RCC 7860 (cell line): ENCODE measurements at places on chromosomes 13 and 19.
A peak's percentile ranks its signal among the peaks of the same experiment; 100 is the strongest.

GRCh38 chr13:94063848-94064247 lies 415.6 kb downstream of the DCT start:
- DNase-seq = no peak

GRCh38 chr13:67048084-67048820 lies 181.9 kb downstream of the PCDH9 start:
- DNase-seq = no peak

DNA sequence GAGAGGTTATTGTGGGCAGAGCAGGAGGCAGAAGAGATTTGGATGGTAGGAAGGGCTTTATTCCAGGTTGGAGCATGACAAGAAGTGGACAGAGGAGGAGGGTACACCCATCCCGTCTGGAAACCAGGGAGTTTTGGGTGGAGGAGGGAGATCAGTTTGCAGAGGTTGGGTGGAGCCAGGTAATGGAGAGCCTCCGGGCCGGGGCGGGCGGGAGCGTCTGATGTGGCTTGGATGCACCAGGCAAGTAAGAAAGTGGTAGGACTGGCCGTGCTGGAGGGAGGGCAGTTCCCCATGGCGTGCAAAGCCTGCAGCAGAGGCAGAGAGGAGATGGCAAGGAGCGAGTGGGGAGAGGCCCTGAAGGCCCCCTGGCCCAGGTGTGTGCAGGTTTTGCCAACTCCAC lies 10.9 kb downstream of the IGFLR1 start:
- no peak for DNase-seq

DNA sequence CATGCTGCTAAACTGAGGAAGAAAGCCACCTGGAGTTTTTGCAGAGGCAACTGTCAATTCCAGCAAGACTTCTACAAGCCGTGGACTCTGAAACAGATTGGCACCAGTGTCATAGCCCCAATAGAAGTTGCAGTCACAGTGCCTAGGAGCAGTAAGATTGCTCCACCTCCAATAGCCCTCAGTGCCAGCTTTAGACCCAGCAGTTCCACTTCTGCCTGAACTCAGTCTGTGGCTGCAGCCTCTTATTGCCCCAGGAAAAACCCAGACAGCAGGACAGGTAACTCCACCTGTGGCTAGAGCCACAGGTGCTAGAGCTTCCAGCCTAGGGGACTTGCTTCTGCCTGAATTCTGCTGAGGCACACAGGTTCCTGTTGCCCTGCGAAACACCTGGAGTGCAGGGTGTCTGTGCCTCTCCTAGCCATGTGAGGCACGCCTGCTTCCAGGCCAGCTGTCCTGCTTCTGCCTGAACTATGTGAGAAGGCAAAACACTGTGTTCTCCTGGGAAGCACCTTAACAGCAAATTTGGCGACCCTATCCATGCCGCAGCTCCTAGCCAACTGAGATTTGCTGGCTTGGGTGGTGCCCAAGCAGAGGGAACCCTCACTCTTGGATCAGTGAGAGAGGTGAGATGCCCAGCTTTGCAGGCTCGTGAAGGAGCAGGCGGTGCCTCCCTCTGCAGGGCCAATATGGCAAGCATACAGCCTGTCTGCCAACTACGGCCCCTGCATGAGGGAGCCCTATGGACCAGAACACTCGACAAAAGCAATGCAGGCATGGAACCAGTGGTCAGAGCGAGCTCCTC lies 607.6 kb downstream of the PCDH17 start:
- no peak for DNase-seq

GRCh38 chr19:7469669-7470285 lies 19.1 kb downstream of the PEX11G start:
- no peak for DNase-seq

- no peak for DNase-seq
These were observed 485 bp downstream of the CRYL1 start for GRCh38 chr13:20525144-20525600.

DNA sequence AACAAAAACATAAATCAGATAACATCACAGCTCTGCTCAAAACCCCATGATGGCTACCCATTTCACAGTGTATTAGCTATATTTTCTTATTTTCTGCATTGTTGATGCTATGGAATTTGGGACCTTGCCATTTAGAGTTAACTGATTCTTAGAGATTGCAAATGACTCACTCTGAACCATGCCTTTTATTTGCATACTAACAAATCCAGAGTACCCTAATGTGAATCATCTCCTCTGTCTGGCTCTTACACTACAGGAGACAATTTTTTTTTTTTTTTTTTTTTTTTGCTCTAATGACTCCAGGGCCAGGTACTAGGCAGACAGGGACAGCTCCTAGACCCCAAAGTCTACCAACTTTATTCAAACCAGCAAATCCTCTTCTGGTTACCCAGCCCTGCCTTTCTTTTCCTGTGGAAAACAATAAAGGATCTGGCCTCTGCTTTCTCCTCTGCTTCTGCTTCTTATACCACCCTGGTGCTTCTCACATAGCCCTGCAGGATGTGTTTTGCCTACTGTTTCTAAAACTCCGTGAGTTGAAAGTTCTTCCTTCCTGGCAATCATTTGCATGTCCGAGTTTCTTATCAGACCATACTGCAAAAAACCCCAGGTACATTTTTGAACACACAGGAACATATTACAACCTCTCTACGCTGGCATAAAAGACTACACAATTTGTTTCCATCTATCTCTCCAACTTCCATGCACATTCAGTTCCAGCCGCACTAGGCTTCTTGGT lies 10.6 kb upstream of the ZNF460 start:
- peak; percentile 68 for DNase-seq

DNA sequence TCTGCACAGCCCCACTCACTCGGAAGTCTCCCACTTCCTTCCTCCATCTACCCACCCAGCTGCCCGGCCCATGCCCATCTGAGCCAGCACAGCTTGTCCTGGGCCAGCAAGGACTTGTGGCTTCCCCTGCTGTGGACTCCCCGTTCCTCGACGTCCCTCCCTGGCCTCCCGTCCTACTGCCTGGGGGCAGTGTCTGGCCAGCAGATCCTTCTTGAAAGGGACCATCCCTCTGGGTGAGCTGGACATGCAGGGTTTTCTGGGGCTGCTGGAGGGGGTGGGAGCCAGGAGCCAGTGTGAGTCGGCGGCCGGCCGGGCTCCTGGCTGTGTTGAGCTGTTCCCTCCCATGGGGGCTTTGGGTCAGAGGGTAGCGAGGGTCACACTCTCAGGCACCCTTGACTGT lies 26.7 kb downstream of the CRTC1 start:
- DNase-seq = no peak

DNA sequence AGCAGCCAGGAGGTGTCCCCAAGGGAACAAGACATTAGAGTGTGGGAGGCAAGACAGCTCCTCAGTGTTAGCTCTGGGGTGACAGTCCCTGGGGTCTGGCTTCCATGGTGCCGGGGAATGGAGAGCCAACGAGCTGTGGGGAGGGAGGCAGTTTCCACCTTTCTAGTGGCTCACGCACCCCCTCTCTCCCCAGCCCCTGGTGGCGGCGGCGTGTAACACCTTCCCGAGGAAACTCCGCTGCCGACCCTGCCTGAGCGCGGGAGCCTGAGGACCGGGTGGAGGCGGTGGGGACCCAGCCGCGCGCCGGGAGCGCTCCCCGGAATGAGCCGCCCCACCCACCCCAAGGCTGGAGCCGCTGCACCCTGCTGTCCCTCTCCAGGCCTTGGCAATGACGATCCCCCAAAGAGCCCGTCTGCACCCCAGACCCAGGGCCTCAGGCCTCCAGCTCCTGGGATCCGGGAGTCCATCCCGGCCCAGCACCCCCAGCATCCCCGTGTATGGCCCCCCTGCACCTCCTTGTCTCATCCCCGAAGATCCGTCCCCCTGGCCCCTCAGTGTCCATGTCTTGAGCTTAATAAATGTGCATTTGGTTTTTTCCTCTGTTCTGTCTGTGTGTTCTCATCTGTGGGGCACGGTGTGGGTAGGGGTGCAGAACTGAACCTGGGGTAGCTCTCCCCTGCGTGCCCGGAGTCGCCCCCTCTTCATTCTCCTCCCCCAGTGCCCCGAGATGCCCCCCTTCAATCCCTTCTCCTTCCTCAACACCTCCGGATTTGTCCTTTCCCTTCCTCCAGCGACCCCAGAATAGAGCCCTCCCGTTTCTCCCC lies 622 bp upstream of the FXYD5 start:
- DNase-seq = no peak

DNA sequence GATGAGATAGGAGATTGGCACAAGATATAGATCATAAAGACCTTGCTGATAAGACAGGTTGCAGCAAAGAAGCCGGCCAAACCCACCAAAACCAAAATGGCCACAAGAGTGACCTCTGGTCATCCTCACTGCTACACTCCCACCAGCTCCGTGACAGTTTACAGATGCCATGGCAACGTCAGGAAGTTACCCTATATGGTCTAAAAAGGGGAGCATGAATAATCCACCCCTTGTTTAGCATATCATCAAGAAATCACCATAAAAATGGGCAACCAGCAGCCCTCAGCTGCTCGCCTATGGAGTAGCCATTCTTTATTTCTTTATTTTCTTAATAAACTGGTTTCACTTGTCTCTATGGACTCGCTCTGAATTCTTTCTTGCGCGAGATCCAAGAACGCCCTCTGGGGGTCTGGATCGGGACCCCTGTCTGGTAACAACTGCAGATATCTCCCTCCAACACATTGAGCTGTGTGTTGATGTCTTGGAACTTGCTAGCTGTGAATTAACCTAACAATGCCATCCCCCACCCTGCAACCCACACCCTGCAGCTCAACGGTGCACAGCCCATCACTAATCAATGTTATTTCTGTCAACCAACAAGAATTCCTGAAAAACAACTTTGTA lies 27.1 kb upstream of the GRTP1 start:
- DNase-seq = peak; percentile 16
